ENCODE measurements at places on chromosomes 6 and 20.

GRCh38 chr6:56222499-56222898 is 24.9 kb downstream of the COL21A1 start:
- no peak for DNase-seq

DNA sequence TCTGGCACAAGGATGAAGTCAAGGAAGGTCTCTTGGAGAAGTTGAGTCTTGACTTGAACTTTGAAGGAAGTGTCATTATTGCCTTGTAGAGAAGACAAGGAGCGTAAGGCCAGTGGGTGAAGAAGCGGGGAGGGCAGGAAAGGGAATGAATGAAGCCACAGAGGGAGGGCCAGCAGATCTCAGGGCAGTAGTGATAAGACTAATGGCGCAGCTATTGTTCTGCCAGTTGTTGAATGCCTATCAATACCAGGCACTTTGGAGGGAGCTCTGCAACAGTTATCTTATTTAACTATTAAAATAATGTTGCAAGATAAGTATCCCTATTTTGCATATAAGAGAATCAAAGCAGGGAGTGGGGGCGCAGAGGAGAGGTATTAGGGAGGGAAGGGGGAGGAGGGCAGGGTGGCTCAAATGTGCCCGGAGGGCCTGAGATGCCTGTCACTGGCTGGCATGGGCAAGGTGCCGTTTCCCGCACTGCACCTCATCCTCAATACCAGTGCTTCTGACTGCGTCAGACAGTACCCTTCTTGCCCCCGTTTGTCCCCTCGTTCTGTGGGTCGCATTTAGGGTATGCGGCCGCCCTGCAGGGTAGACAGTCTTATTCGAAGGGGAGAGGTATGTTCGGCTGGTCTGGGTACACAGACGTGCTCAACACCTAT is 109.8 kb downstream of the ZDHHC14 start:
- DNase-seq = no peak

GRCh38 chr6:169520104-169520503 is 181.7 kb downstream of the WDR27 start:
- DNase-seq = no peak

- peak; percentile 59 for DNase-seq
Measured at GRCh38 chr20:13458860-13459451, 179.8 kb downstream of the TASP1 start.

- DNase-seq = no peak
Measured at GRCh38 chr6:39341937-39342336, 19.4 kb upstream of the KCNK16 start.

- no peak for DNase-seq
Measured at GRCh38 chr6:165082636-165083035, 226.8 kb downstream of the C6orf118 start.

- no peak for DNase-seq
Measured at GRCh38 chr6:154476494-154476893, 34.0 kb downstream of the CNKSR3 start.

DNA sequence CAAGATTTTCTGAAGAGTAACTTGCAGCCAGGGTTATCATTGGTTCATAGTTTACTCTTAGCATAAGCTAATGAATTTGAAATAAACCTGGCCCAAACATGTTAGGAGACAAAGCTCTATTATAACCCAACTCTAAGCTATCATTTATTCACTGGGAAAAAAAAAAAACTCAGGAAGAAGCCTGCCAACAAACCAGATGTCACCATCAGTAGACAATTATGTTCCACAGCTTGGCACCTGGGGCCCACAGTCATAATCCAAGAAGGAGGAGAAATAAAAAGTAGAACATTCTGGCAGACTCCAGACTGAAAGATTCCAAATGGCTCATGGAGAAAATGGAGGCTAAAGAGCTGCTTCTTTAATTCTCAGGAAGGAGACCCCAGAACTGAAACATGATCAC is 100.0 kb upstream of the CNR1 start:
- DNase-seq = no peak

GRCh38 chr6:106027758-106028157 is 58.4 kb upstream of the PRDM1 start:
- no peak for DNase-seq

DNA sequence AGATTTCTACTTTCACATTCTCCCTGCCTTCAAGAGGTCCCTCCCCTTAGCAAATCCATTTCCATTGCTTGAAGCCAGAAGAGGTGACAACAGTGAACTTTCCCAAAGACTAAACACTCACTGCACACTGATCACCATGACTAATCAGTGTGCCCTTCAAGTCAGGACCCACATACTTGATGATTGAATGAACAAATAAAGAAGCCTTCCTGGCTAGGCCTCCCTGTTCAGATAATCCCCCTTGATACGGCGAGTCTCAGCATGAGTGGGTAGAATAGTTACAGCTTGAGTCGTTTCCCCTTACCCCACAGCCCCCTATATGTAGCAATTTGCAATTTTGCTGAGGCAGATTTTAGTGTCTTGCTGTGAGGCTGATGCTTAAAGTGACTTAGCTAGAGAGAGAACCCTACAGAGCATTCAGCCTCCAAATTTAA is 102.2 kb downstream of the UNC5CL start:
- no peak for DNase-seq

- no peak for DNase-seq
Measured at GRCh38 chr20:14012671-14013070, 17.4 kb downstream of the MACROD2 start.

DNA sequence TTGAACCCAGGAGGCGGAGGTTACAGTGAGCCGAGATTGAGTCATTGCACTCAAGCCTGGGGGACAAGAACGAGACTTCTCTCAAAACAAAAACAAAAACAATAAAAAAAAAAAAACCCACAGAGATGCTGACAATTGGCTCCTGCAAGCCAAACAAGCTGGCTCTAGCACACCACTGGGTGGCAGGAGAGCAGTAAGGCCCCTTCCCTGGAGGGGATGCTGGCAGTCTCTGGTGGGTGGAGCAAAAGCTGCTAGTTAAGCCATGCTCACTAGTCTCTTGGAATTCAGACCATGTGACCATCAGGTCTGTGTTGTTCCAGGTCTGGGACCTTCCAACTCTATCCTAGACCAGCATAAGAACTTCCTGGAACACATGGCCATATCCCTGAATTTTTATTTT is 18.9 kb upstream of the DSN1 start:
- DNase-seq = peak; percentile 85

GRCh38 chr6:118177720-118178119 is 270.7 kb downstream of the SLC35F1 start:
- DNase-seq = no peak

DNA sequence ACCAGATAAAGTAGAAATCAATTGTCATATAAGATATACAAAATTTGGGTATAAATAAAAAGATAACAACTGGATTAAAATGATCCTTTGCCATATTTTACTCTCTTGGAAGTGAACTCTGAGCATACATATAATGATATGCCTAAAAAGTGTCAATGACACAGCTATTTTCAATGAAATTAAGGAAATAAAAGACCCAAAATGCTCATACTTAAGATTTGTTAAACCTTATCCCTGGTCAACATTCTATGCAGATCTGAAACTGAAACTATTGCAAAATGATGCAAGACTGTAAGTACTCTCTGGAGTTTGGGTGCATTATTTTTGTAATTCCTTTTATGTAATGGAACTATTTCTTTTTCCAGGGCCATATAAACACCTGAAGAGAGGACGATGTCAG is 119.0 kb upstream of the SGK1 start:
- DNase-seq = peak; percentile 18
